ENCODE measurements at places on chromosomes 1 and 21. TPM values are rescaled to one million over a fixed set of nuclear protein-coding genes. Genes with fewer than 3 reads are reported as not detected.

Gene PARS2
- total RNA-seq: 6.6 TPM

DNA sequence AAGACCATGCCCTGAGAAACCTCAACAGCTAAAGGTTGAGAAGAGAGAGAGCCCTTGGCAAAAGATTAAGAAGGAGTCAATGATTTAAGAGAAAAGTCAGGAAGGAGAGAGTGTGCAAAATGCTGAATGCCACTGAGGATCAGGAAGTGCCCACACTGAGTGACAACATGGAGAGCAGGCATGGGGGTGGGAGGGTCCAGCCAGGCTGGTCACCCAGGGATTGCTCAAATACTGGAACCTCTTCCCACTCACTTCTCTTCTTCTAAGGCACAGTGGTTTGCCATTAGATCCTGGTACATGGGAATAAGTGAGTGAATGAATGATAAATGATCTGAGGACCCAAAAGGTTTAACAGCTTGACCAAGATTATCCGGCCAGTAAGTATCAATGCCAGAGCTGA, 11.1 kb downstream of the PRR9 start:
- H3K36me3 ChIP-seq: no peaks in the 10 kb centered on the region
- no peak overlapping the region for H3K27ac ChIP-seq
- no peak for DNase-seq
- H3K4me3 ChIP-seq: no peak overlapping the region

- H3K4me3 ChIP-seq: no peak overlapping the region
- H3K36me3 ChIP-seq: no peaks in the 10 kb centered on the region
- no peak for DNase-seq
- H3K27me3 ChIP-seq: peaks cover 5% of the 10 kb centered on the region
Observed at GRCh38 chr1:207948536-207949250, 37.8 kb upstream of the CD34 start.

DNA sequence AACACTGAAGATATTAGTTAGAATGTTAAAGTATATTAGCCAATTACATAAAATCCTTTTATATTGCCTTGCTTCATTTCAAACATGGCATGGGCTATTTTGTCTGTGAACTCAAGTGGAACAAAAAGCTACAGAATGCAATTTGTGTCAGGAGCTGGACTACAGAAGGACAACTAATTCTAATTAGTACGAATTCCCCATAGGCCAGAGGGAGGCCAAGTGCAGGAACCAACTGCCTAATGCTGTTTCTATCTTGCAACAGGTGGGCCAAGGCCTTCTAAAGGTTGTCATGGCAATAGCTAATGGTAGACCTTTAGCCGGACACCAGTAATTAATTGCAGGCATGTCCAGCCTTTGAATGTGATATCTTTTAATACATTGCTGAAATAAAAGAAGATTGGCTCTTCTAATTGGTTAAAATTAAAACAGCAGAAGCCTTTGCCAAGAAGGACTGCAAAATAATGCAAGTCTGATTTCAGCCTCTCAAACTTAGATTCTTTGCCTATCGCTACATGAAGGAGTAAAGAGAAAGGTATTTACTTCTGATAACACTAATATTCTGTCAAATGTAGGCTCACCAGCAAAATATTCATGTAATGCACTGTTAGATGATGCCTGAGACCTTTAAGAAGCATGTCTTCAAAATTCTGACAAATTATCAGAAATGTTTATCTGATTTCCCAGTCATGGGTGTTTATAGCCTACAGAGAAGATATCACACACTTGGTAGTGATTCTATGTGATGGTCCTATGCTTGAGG, 232.1 kb downstream of the LMO4 start:
- H3K4me3 ChIP-seq: no peak overlapping the region
- no peak overlapping the region for H3K27ac ChIP-seq
- no peaks in the 10 kb centered on the region for H3K36me3 ChIP-seq
- H3K4me1 ChIP-seq: no peaks in the 10 kb centered on the region

DNA sequence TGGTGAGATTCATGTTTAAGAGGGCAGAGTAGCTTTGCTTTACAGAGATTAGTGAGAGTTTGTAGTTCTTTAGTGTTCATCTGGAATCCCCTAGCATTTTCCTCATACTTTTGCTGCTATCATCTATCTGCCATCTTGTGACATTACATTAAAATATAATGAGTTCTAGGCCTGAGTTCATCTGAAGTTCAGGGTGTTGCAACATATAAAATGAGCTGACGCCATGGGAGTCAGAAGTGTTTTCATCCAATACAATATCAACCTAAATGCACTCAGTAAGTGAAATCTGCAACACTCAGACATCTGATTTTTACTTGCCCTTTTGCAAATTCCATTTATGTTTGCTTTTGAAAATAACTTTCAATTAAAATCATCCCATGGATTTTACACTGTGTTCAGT, 153.8 kb downstream of the NTNG1 start:
- H3K36me3 ChIP-seq: no peaks in the 10 kb centered on the region
- no peak overlapping the region for H3K27ac ChIP-seq
- H3K4me1 ChIP-seq: no peaks in the 10 kb centered on the region
- no peak for DNase-seq
- no peaks in the 10 kb centered on the region for H3K27me3 ChIP-seq
- no peak overlapping the region for H3K4me3 ChIP-seq

DNA sequence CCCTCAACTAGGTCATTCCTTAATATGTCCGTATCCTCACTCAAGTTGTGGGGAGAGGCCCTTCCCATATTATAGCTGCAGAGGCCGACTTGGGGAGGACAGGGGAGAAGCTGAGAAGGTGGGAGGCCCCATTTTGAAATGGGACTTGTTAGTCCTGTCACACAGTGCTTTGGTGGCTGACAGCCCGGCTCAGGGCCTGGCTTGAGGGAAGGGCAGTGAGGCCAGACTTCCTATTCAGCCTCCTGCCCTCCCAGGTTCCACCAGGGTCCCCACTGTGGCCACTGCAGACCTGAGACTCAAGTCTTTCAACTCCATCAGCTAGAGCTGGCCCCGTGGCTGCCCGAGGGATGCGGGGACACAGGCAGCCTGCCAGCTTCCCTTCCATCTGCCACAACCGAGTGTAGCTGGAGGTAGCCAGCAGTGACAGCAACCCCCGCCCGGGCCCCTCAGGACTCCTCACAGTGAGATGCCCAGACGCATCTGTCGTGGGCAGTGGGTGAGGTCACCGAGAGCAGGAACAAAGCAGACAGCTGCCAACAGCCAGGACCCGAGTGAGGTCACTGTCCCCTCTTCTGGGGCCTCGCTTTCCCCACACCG, 36.9 kb downstream of the SIM2 start:
- H3K27ac ChIP-seq: no peak overlapping the region
- peaks cover 18% of the 10 kb centered on the region for H3K27me3 ChIP-seq
- no peak overlapping the region for H3K4me3 ChIP-seq
- H3K36me3 ChIP-seq: no peaks in the 10 kb centered on the region
- H3K4me1 ChIP-seq: no peaks in the 10 kb centered on the region
- no peak for DNase-seq

Gene FYB2
- total RNA-seq: not detected

Gene SLAMF9
- not detected for total RNA-seq

Gene ACBD3
- 19.7 TPM for total RNA-seq

DNA sequence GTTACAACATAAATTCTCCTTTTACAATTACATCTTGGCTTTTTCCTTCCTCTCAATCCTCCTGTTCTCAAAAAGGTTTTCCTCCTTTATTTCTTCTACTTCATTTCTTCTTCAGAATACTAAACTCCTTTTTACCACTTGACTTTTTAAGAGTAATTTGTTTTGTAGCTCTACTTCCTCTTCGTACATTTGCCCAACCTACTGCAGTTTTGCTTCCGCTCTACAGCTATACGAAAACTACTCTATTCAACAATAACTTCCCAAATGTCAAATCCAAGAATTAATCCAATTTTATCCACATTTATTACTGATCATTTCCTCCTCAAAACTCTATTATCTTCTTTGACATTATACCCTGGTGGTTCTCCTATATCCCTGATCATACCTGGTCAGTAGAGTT, 3.4 kb downstream of the GDAP2 start:
- H3K4me3 ChIP-seq: no peak overlapping the region
- H3K36me3 ChIP-seq: peaks cover 15% of the 10 kb centered on the region
- peaks cover 31% of the 10 kb centered on the region for H3K4me1 ChIP-seq
- no peak for DNase-seq
- no peaks in the 10 kb centered on the region for H3K27me3 ChIP-seq
- no peak overlapping the region for H3K27ac ChIP-seq
